ENCODE measurements at places on chromosomes 7 and 10.

DNA sequence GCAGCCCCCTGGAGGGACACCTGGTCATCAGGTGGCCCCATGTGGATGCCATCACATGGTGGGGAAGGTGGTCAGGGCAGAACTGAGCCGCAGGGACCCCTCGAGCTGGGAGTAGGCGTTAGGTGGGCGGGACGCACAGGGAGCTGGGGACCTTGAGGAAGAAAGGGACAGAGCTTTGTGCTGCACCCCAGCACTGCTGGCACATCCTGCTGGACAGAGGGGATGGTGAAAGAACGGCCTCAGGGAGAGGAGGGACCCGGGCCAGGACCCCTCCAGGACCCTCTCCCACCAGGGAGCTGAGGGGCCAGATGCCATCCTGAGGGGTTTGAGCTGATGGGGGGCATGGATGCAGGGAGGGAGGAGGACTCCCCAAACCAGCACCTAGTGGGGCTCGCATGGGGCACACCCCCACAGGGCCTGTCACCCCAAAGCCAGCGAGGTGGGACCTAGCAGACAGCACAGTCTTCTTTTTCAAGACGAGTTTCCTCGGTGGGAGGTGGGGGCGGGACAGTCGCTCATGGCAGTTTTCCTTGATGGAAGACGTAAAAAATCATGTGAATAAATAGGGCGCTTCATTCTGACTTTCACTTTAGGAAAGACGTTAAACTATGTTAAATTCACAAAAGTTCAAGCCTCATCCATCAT, 43.3 kb downstream of the STK32C start:
- DNase-seq: no peak

DNA sequence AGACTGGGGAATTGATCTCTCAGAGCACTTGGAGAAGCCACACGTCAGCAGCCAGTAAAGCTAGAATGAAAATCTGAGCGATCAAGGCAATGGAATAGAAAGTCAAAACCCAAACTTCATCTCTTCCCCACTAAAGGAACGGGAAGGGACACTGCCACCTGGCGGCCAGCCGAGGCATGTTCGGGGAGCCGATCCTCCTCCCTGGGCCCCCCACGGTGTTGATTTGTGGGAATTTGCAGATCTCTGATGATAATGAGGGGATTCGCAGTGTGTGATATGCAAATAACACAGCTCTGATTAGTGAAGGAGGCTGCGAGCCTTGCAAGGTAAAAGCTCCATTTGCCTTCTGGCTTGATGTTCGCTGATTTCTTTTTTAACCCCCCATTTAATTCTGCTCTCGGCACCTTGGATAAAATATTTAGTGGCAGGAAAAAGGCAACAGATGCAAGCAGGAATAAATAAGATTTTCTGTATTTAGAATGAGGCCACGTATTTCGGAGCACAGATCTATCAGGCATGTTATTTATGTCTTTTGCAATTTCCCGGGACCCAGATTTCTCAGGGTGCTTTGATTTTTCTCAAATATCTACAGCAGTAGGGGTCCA, 258.6 kb downstream of the PAXIP1 start:
- no peak for DNase-seq

GRCh38 chr7:77822269-77822668, 23.7 kb downstream of the PHTF2 start:
- no peak for DNase-seq

DNA sequence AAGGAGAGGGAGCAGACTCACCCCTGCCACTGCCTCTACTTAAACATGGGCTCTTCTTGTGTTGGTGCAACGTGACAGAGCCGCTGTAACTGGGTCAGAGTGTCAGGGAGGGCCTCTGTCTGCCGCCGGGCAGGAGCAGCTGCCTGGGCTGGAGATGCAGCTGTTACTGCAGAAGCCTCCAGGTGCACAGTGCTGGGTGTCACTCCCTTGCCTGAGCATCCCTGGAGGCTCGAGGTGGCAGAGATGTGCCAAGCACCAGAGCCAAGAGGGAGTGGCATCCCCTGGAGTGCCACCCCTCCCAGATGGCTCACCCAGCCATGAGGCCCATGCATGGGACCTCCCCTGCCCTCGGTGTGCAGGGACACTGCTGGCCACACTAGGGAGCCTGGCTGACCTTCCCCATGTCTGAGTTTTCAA, 145.7 kb downstream of the PRPF18 start:
- DNase-seq: no peak

DNA sequence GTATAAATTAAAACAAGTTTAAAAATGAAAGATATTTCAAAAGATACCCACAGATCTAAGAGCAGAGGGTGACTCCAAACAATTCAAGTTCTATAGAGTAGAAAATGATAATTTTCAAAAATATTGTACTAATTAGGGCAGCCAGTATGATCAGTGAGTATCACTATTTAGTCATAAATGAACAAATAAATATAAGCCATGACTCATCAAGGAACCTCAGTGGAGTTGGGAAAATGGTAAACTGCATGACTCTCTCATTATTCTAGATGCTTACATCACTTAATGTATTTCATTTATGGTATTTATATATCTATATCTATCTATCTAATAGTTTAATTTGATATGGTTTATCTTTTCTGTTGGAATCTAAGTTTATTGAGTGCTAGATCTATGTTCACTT, 94.3 kb downstream of the THSD7A start:
- no peak for DNase-seq

- DNase-seq: no peak
Observed at GRCh38 chr10:59622320-59623132, 87.1 kb downstream of the SLC16A9 start.

DNA sequence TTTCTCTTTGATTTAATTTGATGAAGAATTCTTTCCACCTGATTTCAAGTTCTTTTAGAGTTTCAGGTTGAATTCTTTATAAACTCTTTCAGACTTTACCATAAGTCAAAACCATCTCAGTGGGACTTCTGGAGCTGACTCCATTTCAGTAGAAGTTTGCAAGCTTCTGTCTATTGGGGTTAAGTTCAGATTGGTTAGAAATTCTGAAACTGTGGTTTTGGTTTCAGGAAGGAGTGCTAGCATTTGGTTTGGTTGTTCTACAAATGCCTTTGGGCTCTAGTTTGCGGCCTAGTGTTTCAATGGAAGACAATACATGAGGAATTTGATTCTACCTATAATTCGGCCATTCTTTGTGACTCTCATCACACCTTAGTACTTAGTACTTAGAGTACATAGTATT, 176.8 kb upstream of the RHOBTB1 start:
- DNase-seq: no peak

- no peak for DNase-seq
Observed at GRCh38 chr10:4043897-4044665, 259.1 kb upstream of the KLF6 start.

DNA sequence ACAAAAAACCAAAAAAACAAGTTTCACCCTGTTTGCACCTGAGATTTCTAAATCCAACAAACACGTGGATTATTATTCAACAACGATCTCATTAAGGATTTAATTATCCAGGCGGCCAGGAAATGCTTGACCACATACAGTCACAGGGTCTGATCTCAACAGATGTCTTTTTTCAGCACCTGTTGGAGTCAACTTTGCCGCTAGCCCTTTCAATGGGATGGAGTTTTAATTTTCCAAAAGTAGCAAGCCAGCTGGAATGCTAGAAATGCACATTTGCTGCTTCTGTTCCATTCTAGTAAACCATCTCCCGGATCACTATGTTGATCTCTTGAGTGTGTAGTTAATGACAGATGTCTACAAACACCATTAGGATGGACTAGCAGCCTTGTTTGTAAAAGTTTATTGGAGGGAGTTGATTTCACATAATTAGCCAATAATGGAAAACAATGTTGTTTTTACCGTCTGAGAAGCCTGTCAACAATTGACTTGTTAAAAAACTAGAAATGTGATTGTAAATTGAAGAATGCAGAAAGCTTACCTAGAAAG, 64.2 kb upstream of the DKK1 start:
- no peak for DNase-seq
